ENCODE measurements at places on chromosomes 3 and 15.

GRCh38 chr3:132595014-132595413, 2.1 kb upstream of the ACKR4 start:
- DNase-seq = peak; percentile 75

DNA sequence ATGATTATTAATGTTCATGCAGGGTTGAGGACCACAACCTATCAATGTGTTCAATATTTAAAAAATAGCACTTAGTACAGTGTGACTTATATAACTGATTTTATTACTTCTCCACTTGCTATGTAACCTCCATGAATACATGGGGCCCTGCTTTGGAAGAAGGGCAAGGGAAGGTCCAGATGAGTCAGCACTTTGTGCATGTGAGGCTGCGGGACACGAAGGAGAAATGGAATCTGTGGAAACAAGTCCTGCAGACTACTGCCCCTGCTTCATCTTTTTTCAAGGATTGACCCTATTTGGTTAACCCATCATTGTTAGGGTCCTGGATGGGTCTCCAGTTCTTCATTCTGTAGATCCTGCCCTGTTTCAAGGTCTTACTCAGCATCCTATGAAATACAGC, 1.6 kb downstream of the NXPE3 start:
- peak; percentile 77 for DNase-seq

DNA sequence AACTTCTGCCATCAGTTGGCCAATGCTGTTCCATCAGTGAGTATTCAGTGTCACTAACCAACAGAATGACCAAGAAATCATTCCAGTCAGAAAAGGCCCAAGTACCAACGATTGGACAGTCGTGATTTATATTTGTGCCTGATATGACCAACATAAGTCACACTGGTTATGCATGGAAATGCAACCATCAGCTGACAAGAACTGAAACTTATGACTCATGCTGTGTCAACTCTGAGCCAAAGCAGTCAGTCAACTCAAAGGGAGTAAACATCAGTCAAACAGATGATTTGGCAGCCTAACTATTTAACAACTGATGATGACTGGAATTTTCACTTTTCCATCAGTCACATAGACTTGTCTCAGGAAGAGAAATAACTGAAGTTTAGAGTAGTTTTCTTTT, 142.4 kb downstream of the ANXA2 start:
- peak; percentile 18 for DNase-seq

GRCh38 chr15:74458473-74458872, 2.5 kb downstream of the UBL7 start:
- no peak for DNase-seq

- DNase-seq = no peak
Observed at GRCh38 chr3:37458162-37459120, 284.1 kb upstream of the LRRFIP2 start.

- no peak for DNase-seq
Observed at GRCh38 chr15:78850352-78850751, 22.3 kb upstream of the MORF4L1 start.

GRCh38 chr3:16216373-16216935, 42.0 kb downstream of the GALNT15 start:
- DNase-seq = no peak

- DNase-seq = no peak
Observed at GRCh38 chr15:36263666-36264065, 315.8 kb upstream of the CDIN1 start.

DNA sequence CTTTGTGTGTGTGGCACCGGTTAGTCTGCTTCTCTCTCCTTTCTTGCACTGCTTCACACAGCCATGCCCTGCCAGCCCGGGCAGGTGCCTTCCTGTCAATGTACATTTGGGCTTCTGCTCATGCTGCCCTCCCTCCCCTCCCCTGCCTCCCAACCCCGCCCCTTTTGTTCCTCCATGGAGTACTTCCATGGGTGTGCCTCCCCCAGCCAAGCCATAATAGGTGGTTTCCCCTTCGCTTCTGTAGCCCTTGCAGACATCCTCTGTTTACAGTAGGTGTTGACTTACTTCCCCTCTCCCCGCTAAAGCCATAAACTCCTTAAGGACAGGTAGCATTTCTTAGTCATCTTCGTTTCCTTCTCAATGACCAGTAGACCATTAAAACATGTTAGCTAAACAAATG, 31.8 kb upstream of the CRTC3 start:
- no peak for DNase-seq

DNA sequence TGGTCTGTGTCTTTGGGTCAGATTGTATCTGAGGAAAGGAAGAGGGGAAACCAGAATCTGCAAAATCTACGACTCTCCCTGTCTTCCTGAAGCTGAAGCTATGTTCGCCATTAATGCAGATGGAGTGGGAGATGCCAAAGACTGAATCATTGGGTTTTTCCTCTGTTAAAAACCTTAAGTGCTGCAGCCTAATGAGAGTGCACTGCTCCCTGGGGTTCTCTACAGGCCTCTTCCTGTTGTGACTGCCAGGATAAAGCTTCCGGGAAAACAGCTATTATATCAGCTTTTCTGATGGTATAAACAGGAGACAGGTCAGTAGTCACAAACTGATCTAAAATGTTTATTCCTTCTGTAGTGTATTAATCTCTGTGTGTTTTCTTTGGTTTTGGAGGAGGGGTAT, 24.0 kb downstream of the RMDN3 start:
- DNase-seq = peak; percentile 71

- no peak for DNase-seq
Observed at GRCh38 chr3:78863306-78864203, 904.2 kb downstream of the ROBO1 start.

DNA sequence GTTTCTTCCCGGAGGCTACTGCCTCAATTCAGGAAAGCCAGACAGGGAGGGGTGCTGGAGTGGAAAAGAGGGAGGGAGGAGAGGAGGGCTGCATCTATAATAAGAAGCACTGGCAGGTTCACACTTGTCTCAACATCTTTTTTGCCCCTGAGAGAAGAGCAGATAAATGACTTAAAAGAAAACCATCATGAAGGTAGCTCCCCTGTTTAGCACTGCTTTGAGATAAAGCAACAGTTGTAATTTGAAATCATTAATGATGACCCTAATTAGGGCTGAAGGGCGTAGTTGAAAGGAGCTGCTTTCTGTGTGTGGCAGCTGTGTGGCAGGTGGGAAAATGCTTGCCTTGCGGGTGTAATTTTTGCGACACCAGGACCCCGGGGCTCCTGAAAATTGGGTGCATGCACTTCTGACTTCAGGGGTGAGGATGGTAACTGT, 222.8 kb upstream of the IL12A start:
- no peak for DNase-seq

GRCh38 chr15:88376574-88377174, 90.5 kb downstream of the MRPL46 start:
- no peak for DNase-seq

DNA sequence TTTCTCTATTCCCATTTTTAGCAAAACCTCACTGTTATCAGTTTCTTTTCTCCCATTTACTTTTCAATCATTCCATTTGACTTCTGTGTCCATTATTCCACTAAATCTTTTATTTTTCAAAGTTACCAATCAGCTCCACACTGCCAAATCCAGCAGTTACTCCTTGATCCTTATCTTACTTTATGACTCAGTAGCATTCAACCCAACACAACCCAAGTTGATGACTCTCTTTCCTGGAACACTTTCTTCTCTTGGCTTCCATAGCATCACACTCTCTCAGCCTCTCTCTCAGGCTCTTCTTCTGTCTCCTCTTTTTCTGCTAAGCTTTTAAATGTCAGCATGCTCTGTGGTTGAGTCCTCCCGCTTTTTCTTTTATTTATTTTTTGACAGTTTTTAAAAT, 36.3 kb downstream of the RASGRP1 start:
- DNase-seq = peak; percentile 46

GRCh38 chr3:112199622-112200316, 66.7 kb upstream of the GCSAM start:
- peak; percentile 8 for DNase-seq

GRCh38 chr15:82181371-82181770, 81.2 kb downstream of the EFL1 start:
- DNase-seq = no peak

- peak; percentile 33 for DNase-seq
Observed at GRCh38 chr15:52680041-52680391, 828 bp upstream of the ATOSA start.

DNA sequence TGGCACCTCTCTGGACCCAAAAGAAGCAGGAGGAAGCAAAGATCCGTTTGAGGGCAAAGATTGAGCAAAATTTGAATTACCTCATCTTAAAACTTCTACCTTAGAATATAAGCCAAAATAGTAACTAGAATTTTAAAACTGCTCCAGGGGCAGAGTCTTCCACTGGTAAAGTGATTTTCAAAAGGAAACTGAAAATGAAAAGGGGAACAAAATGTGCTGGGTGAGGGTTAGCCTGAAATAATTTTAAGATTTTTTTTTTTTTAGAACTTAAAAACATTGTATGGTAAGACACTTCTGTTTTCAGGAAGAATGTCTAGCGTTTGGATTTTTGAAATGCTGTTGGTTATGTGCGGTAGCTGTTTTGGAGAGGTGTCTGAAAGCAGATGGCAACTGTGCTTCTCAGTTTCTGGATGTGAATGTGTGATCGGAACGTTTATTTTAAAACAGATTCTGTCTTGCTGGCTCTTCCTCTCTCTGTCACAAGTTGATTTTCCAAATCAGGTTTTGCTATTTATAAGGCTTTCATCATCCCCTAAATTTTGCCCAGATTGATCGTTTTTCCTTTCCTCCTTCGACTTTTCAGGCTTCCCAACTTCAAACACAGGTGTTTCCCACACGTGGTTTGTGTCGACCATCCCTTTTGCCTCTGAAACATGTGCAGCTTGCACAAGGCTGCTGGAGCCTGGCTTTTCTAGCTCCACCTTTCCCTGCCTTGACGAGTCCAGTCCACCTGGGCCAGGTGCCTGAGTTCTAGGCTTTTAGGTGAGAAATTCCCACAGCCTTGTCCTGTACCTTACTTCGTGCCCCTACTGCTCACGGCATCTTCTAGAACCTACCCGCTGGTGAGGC, 3.3 kb downstream of the LRRK1 start:
- no peak for DNase-seq

GRCh38 chr15:28456476-28457395, 76.0 kb downstream of the GOLGA8G start:
- DNase-seq = no peak

DNA sequence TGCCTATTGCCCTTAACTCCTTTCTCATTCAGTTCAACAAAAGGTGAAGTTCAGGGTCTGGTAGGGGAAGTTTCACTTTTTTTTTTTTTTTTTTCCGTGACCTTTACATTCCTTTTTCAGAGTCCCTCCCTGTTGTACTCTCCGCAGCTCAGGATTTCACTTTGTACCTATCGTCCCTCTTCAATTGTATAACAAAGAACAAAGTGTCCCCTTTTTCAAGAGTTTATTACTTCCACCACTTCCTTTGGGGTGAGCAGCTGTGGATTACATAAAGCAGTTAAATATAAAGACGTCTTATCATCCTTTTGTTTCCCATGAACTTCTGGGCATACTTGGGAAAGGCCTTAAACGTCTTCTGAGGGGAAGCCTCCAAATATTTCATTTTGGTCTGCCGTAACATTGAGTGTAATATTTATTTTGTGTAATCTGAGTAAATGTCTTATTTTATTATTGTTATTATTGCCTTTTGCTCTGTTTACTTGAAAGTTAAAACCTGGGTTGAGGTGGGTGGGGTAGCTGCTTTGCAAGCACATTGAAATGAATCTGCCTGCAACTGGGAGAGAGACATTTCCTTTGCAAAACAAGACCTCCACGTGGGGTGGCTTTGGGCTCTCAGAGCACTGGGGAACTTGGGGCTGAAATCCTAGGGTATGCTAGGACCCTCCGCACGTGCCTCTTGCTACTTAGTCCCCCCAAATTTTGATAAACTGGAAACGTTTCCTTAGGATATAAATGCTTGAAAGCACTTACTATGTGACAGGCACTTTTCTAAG, 169.4 kb downstream of the MCTP2 start:
- DNase-seq = no peak

GRCh38 chr3:123480428-123480827, 31.5 kb upstream of the ADCY5 start:
- DNase-seq = no peak

DNA sequence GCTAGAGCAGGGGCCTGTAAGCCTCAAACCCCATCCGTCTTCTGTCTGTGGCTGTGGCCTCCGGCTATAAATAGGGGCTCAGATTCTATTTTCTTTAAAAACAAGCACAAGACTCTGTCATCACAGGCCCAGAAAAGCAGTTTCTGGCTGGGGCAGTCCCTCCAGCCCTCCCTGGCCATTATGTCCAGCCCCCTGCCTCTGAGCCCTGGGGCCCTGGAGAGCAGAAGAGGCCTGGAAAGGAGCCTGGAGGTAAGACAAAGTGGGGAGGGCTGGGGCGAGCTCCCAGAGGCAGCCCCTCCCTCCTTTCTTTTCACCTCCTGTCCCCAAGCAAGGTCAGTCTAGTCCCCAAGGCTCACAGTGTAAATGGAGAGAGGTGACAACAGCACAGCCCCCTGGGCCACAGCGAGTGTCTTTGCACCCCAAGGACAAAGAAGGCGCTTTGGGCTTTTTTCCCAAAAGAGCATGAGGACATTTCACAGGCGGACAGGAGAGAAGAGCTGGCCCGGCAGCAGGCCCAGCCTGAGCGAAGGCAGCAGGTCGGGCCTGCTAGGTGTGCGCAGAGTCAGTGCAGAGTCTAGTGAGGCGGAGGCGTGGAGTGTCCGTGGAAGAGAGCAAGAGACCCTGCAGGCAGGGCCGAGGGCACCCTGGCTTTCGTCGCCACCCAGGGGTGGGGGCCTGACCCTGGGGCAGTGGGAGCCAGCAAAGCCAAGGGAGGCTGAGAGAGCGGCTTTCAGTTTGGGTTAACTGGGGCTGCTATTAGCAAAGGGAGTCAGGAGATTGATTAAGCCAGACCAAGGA, 188.3 kb downstream of the TBC1D2B start:
- DNase-seq = no peak

GRCh38 chr15:85063522-85064079, 81.9 kb downstream of the PDE8A start:
- no peak for DNase-seq

- DNase-seq = peak; percentile 91
Observed at GRCh38 chr3:12139111-12139511, 19.6 kb downstream of the TIMP4 start.

DNA sequence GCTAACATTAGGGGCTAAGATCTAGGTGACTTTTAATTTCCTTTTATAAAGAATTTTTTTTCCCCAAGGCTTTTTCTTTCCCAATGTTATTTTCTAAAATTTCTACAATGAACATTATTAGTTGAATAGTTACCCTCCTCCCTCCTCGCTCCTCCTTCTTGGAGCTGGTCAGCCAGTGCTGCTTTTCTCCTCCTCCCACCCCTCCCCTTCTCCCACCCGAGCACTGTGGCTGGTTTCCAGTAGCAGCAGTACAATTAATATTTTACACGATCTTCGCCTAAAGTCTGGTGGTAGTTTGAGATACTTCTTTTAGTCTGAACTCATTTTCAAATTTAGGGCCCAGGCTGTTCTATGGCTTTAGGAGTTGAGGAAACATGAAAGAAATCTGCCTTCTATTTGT, 41.6 kb downstream of the EEFSEC start:
- DNase-seq = no peak

GRCh38 chr15:63236272-63236671, 41.1 kb upstream of the APH1B start:
- peak; percentile 89 for DNase-seq

GRCh38 chr3:186102687-186103086, 6.2 kb downstream of the ETV5 start:
- no peak for DNase-seq

- no peak for DNase-seq
Observed at GRCh38 chr3:138364356-138365252, 16.2 kb downstream of the MRAS start.

Data from choroid plexus epithelial cell (primary cell).